ENCODE measurements at places on chromosomes 7 and 10. TPM values are rescaled to one million over a fixed set of nuclear protein-coding genes. Genes with fewer than 3 reads are reported as not detected.

MTPN gene
- 172 TPM for total RNA-seq

UPK3B gene
- total RNA-seq = 0.18 TPM

C10orf95 gene
- not detected for total RNA-seq

TOMM7 gene
- total RNA-seq = 217 TPM
